ENCODE measurements at places on chromosomes 7 and 10.

GRCh38 chr7:46844486-46844885 lies 737.4 kb downstream of the TNS3 start:
- peak; percentile 29 for DNase-seq

DNA sequence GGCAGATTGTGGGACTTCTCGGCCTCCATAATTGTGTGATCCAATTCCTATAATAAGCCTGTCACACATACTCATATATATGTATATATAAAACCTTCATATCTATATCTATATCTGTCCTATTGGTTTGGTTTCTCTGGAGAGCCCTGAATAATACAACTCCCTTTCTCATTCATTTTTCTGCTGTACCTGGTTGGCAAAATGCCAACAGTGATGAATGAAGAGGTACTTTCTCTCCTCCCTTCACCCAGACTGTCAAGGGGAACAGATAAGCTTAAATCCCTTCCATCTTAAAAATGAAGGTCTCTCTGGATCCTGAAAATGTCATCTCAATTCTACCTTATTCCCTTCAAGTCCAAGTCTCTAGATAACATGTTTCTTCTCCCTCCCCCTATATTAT lies 60.3 kb upstream of the FOXP2 start:
- no peak for DNase-seq

DNA sequence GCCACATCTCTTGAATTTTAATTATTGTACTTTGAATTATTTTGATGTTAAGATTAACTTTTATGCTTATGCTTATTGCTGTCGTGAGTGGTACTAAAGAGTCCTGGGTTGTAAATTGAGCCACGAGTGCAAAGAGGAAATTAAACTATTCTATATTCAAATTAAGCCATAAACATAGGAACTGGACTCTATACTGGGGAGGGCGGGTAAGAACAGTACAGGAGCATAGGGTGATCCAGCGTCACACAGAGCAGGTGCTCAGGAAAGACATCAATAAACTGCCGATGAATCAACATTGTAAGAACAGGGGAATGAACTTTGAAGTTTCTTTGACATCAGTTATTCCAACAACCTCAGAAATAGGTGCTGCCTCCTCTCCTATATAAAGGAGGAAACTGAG lies 219.6 kb downstream of the CACNB2 start:
- DNase-seq, result no peak

- DNase-seq, result no peak
These were observed 588.0 kb downstream of the SORCS1 start for GRCh38 chr10:106576534-106576933.

- DNase-seq, result no peak
These were observed 480.5 kb downstream of the PHTF2 start for GRCh38 chr7:78279032-78279431.

DNA sequence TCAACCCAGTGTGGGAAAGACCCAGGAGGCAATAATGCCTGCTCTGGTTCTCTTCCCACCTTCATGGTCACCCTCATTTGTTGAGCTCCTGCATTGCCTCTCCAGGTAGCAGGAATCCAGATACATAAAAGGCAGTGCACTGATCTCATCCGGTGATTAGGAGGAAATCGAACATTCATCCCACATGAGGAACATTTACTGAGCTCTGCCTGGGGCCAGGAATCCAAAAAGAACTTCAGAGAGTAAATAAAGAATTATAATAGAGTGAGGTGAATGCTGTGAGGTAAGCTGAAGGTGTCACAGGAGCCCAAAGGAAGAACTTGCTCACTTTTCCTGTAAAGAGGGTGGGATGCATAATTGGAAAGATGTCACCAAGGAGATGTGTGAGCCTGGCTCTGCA lies 121.2 kb downstream of the RALA start:
- no peak for DNase-seq

GRCh38 chr10:4191894-4192293 lies 406.9 kb upstream of the KLF6 start:
- no peak for DNase-seq

DNA sequence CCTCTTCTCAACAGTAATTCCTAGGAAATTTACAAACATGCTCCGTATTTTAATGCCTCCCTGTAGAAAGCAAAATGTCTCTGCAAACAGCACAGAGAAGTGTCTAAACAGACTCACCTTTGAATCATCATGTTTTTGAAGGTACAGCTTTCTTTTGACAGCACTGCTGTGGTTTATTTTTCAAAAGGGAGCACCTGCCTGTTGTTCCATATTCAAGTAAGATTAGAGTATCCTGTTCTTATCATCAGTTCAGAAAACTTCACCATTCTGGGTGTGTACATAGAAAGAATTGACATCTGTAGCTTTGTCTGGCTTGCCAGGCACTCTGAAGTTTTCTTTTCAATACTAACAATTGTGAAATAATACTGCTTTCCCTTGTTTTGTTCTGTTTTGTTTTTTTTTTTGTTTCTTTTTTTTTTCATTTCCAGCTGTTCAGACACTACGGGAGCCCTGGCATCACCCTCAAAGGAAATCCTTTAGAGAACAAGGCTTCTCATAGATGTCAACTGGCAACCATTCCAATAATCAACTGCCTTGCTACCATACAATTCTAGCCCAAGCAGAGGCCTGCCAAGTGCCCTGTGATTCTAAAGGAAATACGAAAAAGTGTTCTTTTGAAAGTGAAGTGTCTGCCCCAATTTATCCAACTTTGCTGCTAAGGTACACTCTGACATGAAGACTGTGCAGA lies 275.9 kb downstream of the PRPF18 start:
- no peak for DNase-seq

DNA sequence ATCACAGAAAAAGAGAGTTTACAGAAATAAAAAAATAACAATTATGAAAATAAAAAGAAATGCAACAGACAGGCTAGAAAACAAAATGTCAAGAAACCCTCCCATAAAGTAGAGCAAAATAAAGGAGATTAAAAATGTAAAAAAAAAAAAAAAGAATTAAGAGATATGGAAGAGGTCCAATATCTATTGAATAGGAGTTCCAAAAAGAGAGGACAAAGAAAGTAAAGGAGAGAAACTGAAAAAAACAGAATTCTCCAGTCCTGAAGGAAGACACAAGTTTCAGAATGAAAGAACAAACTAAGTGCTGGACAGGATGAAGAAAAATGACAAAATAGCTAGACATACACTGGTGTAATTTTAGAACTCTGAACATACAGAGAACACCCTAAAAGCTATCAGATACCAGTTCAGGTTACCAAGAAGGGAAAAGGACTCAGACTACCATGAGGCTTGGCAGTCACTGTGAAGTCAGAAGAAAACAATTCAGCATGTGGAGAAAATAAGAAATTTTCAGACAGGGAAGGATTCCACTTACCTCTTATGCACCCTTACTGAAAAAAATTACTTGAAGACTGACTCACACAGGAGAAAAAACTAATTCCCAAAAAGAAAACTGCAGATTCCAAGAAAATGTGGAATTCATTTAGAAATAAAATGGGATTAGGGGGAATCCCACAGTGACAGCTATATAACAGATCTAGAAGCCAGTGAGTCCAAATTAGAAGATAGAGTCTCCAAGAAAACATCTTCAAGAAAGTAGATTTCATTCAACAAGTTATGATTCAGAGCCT lies 40.4 kb upstream of the ABLIM1 start:
- DNase-seq, result no peak

- no peak for DNase-seq
These were observed at the start of gene NT5C3A for GRCh38 chr7:33062023-33062781. Gene NT5C3A (minus strand): TSS chr7:33062776. CDS start chr7:33062705, 71 bp downstream.

GRCh38 chr10:7405637-7406036 lies 5.2 kb downstream of the SFMBT2 start:
- no peak for DNase-seq

DNA sequence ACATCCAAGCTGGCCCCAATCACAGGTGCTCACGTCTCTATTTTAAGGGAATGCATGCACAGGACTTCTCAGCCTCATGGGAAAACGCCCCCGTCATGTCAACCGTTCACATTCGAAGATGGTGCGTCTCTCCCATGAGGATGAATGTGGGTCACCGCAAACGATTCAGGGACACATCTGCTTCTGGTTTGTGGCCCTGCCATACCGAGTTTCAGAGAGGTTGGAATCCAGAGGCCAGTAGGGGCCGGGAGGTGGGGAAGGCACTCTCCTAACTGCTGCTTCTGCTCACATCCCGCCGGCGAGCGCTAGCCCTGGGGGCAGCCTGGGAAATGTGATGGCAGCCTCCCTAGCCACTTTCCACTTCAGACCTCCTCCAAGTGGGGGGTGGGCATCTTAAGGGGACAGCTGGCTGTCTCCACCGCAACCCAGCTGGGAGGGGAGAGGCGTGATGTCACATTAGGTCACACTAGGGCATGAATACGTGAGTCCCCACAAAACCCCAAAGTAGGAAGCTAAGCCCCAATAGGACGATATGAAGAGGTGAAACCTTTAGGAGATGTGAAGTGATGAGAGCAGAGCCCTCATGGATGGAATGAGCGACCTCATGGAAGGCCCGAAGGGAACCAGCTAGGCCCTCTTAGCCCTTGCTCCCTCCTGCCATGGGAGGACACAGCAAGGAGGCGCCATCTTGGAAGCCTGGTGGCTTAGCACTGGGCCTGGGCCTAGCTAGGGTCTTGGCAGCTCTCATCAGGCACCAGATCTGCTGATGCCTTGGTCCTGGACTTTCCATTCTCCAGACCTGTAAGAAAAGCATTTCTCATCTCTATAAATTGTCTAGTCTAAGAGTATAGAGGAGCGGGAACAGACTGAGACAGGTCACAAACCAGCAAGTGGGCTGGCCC lies 107.8 kb downstream of the TCERG1L start:
- DNase-seq, result no peak

- DNase-seq, result no peak
These were observed 205.9 kb downstream of the SEC23IP start for GRCh38 chr10:120098232-120098930.

DNA sequence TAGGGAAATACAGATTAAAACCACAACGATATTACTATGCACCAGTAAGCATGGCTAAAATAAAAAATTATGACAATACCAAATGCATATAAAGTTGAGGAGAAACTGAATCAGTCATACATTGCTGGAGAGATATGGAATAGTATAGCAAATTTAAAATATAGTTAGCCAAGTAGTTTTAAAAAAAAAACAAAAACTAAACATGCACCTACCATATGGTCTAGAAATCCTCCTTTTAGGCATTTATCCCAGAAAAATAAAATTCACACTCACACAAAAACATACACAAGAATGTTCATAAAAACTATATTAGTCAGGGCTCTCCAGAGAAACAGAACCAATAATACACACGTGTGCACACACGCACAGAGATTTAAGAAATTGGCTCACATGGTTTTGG lies 175.8 kb downstream of the IPMK start:
- DNase-seq, result no peak

DNA sequence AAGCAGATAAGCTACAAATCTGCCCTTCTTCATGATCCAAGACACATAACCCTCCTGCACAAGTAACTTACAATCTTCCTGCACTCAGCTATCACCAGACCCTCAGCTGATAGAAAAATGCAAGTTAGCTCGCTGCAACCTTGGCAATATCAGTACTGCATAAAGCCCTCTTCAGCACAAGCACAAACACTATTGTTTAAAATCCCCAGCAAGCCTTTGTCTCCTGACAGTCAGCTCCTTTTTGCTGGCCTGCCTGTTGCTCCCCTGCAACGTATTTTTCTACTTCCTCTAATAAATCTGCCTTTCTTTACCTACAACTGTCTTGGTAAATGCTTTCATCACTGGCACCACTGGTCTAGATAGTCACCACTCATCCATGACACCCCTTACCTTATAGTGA lies 59.8 kb downstream of the BAMBI start:
- no peak for DNase-seq

GRCh38 chr10:18984531-18984930 lies 64.1 kb upstream of the MALRD1 start:
- no peak for DNase-seq

GRCh38 chr10:77716458-77717317 lies 79.1 kb upstream of the KCNMA1 start:
- DNase-seq, result no peak

- DNase-seq, result peak; percentile 81
These were observed 35.9 kb upstream of the FZD9 start for GRCh38 chr7:73397521-73398281.

- peak; percentile 42 for DNase-seq
These were observed 2.2 kb downstream of the CRTAC1 start for GRCh38 chr10:98028168-98028770.

GRCh38 chr7:106813705-106814305 lies 51.3 kb upstream of the PIK3CG start:
- no peak for DNase-seq

- no peak for DNase-seq
These were observed 49.9 kb upstream of the COL1A2 start for GRCh38 chr7:94344826-94345225.

DNA sequence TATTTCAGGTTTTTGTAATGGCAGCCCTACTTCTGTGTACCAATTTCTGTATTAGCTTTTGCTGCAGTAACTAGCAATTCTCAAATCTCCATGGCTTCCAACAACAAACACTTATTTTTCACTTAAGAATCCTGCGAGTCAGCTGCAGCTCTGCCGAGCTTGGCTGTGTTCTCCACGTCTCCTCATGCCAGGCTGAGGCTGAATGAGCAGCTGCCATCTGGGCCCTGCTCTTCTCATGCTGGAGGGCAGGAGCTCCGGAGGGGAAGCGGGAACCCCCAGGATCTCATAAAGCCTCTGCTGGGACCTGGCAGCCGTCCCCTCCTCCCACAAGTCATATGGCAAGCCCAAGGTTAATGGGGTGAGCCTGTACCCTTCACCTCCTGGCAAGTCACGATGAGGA lies 591.1 kb downstream of the SDK1 start:
- DNase-seq, result peak; percentile 58

GRCh38 chr7:138903186-138903820 lies 77.9 kb downstream of the KIAA1549 start:
- no peak for DNase-seq

DNA sequence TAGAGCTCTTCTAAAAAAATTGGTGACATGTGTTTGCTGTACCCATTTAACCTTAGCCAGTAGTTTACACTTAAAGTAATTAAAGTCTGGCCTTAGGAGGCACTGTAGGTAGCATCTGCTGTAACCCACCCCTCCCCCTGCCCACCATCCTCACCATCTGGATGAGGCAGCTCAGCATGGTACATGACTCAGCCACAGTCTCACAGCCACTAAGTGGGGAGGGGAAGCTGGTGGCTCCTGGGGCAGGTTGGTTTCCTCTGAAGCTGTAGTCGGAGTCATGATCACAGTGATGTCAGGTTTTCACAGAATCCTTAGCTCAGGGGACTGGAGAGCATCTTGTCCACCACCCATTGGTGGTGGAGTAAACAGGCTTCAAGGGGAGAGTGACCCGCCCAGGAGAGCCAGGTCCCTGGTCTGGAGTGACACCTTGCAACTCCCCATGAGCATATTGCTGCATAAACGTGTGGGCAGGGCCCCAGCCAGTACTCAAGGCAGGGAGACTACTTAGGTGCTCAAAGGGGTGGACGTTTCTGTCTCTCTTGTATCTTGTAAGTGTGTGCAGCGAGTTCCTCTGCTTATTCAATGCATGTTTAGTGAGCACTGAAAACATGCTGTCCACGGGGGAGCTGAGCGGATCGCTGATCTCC lies 125.9 kb downstream of the GRK5 start:
- no peak for DNase-seq

GRCh38 chr10:52440612-52441285 lies 126.7 kb downstream of the DKK1 start:
- no peak for DNase-seq
